Vagina (tissue), 2 donors: ENCODE measurements at places on chromosomes 13 and 19.

GRCh38 chr19:19489804-19490204 lies 25.5 kb downstream of the TSSK6 start:
- no peak for DNase-seq

- DNase-seq: no peak
Observed at GRCh38 chr13:21748166-21748565, 77.3 kb downstream of the FGF9 start.

DNA sequence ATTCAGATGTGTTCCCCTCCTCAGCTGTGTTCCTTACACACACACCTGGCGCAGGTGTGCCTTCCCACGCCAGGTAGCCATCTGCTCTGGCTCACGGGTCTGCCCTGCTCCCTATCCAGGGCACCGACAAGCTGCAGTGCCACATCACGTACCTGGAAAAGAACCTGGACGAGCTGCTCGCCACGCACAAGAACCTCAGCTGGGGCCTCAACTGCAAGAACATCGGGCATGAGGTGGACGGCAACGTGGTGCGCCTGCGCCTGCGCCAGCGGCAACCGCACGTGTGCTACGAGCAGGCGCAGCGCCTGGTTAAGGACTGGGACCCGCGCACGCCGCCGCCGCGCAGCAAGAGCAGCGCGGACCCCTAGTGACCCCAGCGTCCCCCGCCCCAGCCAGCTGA lies 26.5 kb upstream of the CASP14 start:
- no peak for DNase-seq

- no peak for DNase-seq
Observed at GRCh38 chr13:52899206-52899605, 50.8 kb upstream of the PCDH8 start.

DNA sequence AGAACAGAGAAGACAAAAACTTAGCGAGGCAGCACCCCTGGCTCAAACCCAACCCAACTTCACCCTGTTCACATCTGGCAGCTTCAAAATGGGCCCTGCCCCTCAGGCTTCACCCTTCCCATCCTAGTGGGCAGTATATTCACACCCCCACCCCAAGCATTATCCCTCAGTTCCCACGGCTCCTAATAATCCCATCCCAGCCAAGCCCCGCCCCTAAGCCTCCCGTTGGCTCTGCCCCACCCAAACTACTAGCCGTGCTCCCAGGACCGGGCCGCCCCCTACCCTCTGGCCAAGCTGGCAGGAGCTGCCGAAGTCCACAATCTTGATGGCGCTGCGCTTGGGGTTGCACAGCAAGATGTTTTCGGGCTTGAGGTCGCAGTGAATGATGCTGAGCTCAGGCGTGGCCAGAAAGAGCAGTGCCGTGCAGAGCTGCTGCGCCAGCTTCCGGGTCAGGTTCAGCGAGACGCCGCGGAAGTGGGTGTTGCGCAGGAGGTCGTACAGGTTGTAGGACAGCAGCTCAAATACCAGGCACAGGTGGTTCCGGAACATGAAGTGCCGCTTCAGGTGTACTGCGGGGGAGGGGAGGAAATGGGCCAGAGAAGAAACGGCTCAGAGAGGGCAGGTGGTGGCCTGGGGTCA lies 5.8 kb downstream of the DYRK1B start:
- no peak for DNase-seq

GRCh38 chr13:44967704-44968433 lies 21.4 kb downstream of the NUFIP1 start:
- no peak for DNase-seq

DNA sequence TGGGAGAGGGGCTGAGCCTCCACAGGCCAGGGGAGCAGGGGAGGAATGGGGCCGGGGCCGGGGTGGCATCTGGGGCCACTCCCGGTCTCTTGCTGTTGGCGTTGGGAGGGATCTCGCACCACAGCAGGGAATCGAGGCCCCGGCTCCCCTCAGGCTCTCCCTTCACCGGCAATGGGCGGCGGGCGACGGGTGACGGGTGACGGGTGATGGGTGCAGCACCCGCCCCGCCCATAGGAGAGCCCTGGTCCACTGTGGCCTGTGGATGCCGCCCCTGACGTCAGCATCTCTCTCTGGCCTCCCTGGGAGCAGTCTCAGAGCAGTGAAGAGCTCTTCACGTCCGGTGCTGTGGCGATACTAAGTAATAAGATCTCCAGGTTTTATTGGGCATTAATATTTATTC lies 133.6 kb downstream of the KDM4B start:
- DNase-seq: no peak

GRCh38 chr13:30905932-30906383 lies at the start of gene MEDAG:
TSS of gene MEDAG (plus strand) at chr13:30906271. CDS start at chr13:30906516, 245 bp downstream.
- DNase-seq: no peak

GRCh38 chr13:53622456-53622855 lies 593.8 kb downstream of the OLFM4 start:
- no peak for DNase-seq

- DNase-seq: no peak
Observed at GRCh38 chr13:110685305-110686020, 20.5 kb downstream of the CARS2 start.

DNA sequence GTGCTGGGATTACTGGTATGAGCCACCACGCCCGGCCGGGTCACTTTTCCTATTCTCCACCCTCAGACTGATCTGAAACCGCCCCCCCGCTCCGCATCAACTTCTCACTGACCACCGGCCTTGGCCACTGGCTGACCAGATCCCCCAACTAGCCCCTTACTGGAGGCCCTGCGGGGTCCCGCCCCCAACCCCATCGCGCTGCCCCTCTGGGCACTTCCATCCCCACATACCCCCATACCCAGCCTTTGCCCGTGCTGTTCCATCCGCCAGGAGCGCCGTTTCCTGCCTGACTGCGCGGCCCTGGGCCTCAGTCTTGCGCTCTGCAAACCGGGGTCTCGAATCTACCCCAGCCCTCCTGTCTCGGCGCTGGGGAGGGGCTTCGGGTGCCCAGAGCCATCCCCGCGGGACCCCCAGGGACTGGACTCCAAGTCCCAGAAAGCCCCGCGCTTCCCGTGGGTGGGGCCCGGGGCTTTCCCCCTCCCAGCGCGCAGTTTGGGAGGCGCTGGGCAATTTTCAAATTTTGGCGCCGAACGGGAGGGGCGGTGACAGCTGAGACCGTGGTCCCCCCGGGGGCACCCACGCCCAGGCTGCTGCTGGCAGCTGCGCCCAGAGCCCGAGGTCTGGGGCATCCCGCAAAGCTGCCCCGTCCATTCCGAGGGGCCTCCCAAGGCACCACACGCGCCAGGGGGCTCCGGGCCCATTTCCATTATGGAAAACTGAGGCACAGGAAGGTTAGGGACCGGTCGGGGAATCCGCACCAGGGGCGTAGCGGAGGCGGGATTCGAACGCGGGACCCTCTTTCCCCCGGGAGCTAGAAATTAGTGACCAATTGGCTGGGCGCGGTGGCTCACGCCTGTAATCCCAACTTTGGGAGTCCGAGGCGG lies 5.2 kb upstream of the LMNB2 start:
- no peak for DNase-seq

DNA sequence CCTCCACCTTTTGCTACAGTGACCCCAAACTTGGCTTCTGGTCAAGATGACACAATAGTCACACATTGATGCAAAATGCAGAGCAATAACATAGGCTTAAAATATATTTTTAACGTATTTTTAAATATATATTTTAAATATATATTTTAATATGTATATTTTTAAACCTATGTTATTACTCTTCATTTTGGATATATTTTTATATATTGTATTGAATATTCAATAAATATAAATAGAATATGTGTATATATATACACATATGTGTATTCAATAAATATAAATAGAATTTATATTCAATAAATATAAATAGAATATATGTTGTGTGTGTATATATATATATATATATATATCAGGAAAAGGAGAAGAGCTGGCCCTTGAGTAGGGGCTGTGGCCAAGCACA lies 115.6 kb downstream of the POU4F1 start:
- no peak for DNase-seq

DNA sequence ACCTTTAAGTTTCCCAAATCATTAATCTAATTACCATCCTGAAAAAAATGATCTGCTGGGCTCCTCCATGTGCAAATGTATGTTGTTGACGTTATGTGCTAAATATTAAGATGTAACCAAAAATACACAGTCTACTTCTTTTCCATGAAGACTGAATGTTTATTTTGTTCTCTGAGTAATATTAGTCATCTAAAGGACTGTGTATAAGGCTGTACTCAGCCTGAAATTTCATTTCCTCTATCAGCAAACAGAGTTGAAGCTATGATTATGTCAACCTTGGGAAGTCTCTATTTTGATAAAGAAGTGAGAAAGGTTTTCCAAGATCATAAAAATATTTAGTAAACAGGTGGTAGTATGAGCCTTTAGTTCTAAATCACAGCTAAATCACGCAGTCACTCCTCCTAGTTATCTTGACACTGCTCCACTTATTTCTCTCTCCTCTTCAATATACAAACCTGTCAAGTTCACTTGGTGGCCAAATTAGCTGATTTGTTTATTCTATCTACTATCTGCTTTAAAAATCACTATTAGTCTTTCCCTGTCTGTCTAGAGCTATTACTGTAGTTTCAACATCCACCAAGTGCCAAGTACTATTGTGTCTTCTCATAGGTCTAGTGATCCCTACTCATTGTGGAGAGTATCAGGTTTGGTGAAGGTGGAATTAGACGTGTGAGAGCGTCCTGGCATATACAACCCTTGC lies 211.7 kb upstream of the STARD13 start:
- no peak for DNase-seq

GRCh38 chr19:22617614-22618320 lies 16.4 kb upstream of the ZNF492 start:
- peak; percentile 34 for DNase-seq

GRCh38 chr19:4977299-4978174 lies 8.6 kb downstream of the KDM4B start:
- DNase-seq: no peak

- DNase-seq: no peak
Observed at GRCh38 chr13:92716749-92717148, 509.9 kb upstream of the GPC6 start.

GRCh38 chr13:26308836-26309235 lies 54.9 kb downstream of the CDK8 start:
- DNase-seq: no peak

- DNase-seq: no peak
Observed at GRCh38 chr19:30679789-30680188, 307.6 kb downstream of the ZNF536 start.

GRCh38 chr13:97003071-97003470 lies 8.8 kb upstream of the OXGR1 start:
- DNase-seq: no peak

DNA sequence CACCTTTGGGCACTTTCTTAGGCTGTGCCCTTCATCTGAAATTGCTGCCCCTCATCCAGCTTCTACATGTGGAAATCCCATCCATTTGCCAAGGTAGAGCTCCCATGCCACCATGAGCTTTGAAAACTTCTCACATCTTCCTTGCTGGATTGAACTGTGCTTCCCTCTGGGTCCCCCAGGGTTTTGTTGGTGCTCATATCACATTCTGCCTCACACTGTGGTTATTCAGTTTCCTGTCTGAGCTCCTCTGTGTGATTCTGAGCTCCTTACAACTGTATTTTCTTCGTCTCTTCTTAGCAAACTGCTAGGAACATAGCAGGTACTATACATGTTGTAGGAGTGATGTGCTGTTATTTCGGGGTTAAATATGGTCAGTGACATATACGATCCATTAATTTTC lies 74.9 kb upstream of the KL start:
- no peak for DNase-seq

DNA sequence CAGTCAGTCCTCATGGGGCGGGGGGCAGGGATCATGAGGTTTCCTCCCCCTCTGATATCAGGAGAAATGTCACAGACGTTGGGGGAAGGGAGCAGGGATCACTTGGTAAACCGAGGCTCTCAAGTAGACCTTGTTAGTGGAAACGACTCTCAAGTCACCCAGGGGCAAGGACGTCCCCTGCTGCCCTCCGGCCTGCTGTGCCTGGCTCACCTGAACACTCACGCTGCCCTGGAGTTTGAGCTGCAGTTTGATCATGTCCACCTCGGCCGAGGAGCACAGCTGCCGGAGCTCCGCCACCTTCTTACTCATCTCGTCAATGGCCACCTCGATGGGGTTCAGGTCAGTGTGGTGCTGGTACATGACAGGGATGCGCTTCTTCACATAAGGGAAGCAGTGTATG lies 47.6 kb upstream of the SLC15A1 start:
- DNase-seq: no peak

- no peak for DNase-seq
Observed at GRCh38 chr19:47142779-47143178, 12.1 kb downstream of the SAE1 start.

GRCh38 chr19:10861103-10861651 lies 10.2 kb upstream of the CARM1 start:
- DNase-seq: no peak

DNA sequence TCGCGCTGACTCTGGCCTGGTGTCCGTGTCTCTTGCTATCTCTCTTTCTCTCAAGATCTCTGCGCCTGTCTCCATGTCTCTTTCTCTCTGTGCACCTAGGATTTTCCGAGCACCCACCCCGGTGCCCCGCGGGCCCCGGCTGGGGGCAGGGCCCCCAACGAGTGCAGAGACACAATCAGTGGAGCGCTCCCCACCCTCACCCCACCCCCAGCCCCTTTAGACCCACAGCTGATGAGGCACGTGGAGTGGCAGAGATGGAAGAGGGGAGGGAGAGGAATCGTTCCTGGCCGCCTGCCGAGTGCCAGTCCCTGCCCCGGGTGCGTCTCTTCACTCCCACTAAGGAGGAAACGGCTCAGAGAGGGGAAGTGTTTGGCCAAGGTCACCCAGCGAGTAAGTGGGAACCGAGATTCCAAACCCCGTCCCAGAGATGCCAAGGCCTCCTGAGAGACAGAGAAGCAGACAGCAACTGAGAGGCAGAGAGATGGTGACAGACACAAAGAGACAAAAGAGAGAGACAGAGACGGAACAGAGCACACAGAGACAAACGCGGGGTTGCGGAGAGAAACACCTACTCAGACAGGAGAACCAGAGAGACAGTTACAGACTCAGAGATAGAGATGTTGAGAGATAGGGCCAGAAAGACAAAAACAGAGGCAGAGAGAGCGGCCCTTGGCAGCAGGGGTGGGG lies 626 bp upstream of the BCL3 start:
- DNase-seq: no peak

- no peak for DNase-seq
Observed at GRCh38 chr19:24063295-24063694, 23.7 kb upstream of the ZNF254 start.

GRCh38 chr19:9883231-9883758 lies 48.2 kb downstream of the PIN1 start:
- DNase-seq: no peak

DNA sequence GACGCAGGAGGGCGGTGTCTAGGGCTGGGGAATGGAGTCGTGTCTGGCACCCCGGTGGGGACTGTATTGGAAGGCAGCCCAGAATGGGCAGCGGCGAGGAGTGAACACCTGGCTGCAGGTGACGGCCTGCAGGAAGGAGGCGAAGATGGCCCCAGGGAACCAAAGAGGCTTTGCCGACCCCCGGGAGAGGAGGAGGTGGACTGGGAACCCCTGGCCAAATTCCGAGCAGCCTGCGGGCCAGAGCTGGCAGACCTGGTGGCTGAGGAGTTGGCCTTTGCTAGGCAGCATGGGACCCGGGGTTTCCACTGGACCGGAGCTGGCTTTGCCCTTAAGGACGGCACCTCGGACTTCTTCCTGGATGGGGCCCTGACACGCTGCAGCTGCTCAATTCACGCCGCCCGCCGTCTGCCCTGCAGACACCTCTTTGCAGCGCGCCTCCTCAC lies 25.9 kb downstream of the ZSWIM9 start:
- no peak for DNase-seq

GRCh38 chr19:35731779-35732405 lies 10.4 kb downstream of the IGFLR1 start:
- DNase-seq: no peak

- DNase-seq: no peak
Observed at GRCh38 chr19:41862445-41862986, 2.5 kb downstream of the RPS19 start.

- DNase-seq: no peak
Observed at GRCh38 chr13:33615436-33615835, 202.5 kb upstream of the RFC3 start.
